ENCODE measurements at places on chromosomes 1 and 21.
A peak's percentile ranks its signal among the peaks of the same experiment; 100 is the strongest.

DNA sequence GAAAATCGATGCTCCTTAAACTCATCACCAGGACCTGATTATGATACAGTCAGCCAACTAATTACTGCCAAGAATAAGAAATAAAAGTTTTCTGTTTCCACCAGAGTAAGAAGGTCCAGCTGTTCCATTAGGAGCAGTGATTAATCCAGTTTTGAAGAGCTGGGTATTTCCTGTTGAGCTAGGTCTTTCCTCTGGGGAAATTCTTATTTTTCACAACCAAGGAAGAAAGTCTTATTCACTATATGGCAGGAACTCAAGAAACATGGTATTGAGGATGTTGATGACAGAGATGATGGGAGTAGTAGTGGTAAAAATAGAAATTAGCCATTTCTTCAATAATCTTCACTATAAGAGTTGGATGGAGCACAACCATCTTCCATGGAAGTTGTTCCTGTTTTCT is 374.6 kb upstream of the RUNX1 start:
- no peak for DNase-seq

GRCh38 chr1:28716336-28716735 is 20.4 kb upstream of the YTHDF2 start:
- DNase-seq = no peak

- DNase-seq = no peak
Measured at GRCh38 chr1:243735457-243735856, 114.6 kb downstream of the AKT3 start.

- DNase-seq = no peak
Measured at GRCh38 chr1:86841116-86841515, 72.8 kb downstream of the SELENOF start.

GRCh38 chr1:2412773-2413494 is 570 bp upstream of the PEX10 start:
- peak; percentile 29 for DNase-seq

GRCh38 chr1:204828352-204828850 is 42.3 kb upstream of the NFASC start:
- peak; percentile 90 for DNase-seq

- no peak for DNase-seq
Measured at GRCh38 chr1:175188936-175189335, 3.6 kb downstream of the KIAA0040 start.

DNA sequence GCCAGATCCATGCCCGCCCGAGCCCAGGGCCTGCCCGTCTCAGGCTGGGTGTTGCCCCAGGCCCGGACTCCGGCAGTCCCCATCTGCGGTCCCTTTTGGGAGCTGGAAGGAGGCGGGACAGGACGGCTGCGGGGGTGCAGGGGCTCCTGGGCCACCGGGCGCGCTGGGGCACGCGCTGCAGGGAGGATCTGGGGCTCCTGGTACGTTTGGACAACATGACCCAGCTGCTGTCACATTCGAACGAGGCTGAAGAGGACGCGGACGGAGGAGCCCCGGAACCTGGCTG is 6.6 kb upstream of the CALML6 start:
- no peak for DNase-seq

DNA sequence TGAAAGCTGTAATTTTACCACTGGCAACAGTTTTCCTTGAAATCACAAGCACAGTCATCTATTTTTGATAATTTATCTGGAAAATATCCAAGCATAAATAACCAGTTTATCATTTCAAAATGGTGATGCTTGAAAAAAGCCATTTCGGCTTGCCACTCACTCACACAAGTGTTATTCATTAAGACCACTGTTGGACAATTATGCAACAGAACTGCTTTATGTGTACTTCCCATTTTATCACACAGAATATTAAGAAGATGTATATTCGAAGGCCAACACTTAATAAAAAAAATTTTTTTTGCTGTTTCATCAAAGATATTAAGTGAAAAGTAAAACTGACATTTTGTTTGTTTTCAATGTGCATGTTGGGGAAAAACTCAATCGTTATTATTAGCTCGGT is 62.3 kb downstream of the EIF4G3 start:
- no peak for DNase-seq

- DNase-seq = no peak
Measured at GRCh38 chr1:215475796-215476481, 91.2 kb upstream of the KCTD3 start.

- no peak for DNase-seq
Measured at GRCh38 chr1:17929224-17929623, 174.1 kb downstream of the ACTL8 start.

DNA sequence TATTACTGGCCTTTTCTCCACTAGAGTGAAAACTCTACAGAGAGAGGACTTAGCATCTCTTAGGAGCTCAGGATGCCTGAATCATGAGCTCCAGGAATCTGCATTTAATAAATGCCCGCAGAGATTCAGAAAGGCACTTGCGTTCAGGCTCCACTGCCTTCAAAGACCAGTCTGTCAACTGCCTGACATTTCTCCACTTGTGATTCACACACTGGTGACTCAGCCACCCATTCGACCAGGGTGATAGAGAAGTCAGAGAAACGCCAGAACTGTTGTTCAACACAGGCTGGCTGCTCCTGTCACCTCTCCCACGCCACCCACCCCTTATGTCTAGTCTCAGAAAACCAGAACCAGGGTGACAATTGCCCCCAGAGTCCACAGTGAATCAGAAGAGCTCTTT is 26.9 kb upstream of the LBR start:
- DNase-seq = no peak

DNA sequence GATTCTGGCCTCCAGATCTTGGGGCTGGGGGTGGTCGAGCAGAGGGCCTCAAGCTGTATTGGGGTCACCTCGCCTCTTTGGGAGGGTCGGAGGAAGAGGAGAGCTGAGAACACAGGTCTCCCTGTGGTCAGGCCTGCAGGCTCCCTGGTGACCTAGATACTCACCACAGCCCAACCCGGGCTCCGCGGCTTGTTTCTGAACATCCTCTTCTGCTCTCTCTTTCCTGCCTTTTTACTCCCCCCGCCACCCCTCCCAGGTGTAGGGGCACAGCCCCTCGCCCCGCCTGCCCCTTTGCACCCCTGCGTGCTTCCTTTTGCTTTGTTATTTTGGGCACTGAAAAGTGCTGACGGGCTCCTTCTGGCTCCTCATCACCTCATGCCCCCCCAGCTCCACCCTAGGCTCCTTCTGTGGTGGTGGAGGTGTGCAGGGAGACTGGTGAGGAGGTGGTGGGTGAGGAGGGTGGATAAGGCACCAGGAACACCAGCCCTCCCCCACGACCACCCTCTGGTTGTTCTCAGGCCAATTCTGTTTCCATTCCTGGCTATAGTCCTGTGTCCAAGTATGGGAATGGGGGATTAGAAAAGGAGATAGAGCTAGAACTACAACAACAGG is 10.6 kb upstream of the LINGO4 start:
- DNase-seq = no peak

- no peak for DNase-seq
Measured at GRCh38 chr1:229028544-229028943, 242.4 kb upstream of the RAB4A start.

DNA sequence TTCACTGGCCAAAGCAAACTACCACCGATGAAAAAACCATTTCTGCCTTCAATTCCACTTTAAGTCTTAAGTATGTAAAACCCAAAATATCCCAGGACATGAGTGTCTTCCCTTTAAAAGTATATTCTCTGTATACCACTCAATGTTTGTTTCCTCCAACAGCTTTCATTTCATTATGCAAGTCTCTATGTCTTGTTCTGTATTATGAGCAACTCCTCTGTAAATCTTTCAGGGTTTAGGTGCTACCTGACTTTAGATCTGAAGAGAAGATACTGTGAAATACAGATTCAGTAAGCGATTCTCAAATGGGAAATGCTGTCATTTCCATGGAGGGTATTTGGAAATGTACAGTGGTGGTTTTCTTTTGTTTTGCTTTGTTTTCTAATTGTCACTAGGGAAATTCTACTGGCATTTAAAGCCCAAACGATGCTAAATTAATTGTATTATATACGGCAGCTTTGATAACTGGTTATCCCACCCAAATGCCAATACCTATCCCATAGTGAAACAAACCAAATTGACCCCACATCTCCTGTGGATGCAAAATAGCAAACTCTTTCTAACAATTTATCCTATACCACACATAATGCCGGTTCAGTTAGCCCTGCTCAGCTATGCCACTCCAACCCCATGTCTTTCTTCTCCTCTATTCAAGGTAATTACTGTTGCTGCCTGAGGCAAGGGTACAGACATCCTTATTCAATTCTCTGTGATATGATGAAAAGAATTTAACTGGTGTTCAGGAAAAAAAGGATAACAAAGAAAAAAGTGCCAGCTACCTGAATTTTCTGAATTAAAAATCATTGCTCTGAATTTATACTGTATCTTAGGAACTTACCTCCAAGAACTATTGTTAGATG is 182.8 kb downstream of the EIF4G3 start:
- DNase-seq = no peak

- DNase-seq = no peak
Measured at GRCh38 chr1:235942979-235943575, 76.4 kb upstream of the LYST start.

DNA sequence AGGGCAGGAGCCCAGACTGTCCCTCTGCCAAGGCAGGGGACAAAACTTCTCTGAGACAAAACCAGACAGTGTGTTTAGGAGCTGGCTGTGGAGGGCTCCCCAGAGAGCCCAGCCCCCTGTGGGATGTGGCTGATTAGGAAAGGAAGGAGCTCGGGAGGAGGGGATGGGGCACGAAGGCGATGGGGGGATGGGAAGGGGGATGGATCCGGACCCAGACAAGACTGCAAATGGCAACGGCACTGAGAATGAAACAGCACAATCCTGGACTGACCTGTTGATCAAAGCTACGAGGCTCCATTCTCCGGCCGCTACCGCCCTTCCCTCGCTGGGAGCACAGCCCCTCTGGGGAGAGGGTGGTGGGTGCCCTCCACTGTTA is 33.1 kb downstream of the FOXO6 start:
- no peak for DNase-seq

DNA sequence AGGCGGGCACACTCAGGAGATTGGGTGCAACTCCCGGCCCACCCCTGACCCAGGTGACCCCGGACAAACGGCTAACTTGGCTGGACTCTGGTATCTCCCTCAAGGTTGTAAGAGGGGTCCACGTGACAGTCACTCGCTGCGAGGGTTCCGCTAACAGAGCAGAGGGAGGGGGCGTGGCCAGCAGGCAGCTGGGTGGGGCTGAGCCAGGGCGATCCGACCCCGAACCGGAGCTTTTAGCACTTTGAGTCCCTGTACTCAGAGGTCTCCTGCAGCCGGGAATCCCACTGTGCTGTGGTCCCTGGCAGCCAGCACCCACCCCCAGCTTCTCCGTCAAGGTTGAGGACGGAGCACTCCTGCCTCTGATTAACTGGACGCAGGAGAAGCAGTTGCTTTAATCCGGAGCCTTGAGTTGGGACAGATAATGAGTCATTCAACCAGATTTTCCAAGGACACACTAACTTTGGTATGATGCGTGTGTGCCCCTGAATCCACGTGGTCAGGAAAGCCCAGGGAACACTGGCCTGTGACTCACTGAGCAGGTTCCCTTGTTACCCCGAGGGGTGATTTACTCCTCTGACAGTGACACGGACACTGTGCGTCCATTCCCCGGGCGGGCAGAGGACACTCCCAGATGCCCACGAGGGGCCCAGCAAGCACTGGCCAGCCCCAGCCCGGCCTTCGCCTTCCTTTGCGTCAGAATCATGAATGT is 16.8 kb downstream of the TRPM2 start:
- DNase-seq = peak; percentile 83

- DNase-seq = no peak
Measured at GRCh38 chr1:69911301-69911801, 294.0 kb downstream of the LRRC40 start.

DNA sequence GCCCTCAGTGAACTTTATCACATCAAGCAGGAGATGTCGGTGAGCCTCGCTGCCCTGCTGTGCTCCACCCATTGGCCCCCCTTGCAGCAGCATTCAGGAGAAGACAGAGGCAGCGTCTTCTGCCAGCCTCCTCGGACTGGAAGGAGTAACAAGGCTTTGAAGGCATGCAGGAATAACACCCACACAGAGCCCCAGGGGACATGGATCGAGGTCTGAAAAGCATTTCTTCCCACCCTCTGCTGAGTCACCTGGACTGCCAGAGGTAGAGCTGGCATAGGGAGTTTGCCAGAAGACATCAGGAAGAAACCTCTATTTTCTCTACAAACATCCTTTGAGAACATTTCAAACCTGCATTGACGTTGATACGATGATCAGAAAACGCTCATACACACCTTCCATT is 42.9 kb downstream of the COL18A1 start:
- DNase-seq = no peak

DNA sequence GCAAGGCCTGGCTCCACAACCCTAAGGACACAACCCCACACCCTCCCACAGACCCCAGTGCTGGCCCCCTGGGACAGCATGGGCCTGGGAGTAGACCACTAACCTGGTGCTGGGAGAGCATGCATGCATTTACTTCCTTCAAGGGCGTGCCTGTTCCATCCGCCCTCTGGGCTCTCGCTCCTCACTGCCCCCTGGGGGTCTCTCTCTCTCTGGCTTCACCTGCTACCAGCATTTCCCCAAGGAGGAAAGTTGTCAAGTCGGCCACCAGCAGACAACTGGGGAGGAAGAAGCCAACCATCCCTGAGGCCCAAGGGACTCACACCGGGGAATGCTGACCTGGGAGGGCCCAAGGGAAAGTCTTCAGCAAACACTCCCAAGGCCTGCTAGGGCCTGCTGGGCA is 6.5 kb downstream of the LRP8 start:
- peak; percentile 63 for DNase-seq

DNA sequence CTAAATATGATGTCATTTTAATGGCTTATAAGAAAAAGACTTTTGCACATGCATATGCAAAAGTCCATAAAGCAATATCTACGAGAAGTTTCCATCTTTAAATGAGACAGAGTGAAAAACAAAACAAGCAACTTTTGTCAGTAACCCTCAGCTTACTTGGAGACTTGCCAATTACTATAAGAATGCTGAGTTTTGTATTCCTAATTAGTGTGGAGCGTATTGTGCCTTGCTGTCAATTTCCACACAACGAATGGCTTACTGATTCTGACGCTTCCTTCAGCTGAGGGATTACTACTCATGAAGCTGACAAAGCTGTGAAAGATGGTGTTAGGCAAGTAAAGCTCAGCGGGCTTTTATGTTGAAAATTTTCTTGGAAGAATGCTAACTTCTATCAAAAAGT is 440.4 kb upstream of the ADAMTS5 start:
- no peak for DNase-seq

DNA sequence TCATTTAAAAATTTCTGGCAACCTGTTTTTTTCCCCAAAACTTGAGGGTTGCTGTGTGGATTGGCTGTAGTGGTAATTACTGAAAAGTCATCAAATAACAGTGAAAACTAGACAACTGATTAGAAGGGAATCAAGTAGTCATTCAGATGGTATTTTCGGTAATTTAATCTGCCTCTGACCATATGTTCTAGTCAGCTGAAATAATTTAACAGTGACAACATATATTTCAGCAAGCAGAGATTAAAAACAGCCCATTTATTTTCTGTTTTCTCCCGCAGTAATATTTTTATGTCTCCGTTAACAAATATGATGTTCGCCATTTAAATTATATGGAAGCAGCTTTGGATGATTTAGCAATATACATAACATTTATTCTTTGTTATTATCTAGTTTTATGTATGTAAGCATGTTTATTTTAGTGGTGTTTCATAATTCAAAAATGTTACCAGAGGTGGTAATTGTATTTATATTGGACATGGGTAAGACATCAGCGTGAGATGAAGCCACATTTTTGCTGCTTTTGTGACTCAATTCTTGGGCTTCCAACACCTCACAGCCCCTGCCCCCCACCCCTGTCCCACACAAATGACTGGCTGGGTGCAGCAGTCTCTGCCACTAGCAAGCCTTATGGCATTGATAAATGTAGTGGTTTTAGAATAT is 104.4 kb downstream of the GALNT2 start:
- no peak for DNase-seq

- DNase-seq = peak; percentile 27
Measured at GRCh38 chr21:37463083-37463801, 96.7 kb downstream of the DYRK1A start.
